ENCODE measurements at places on chromosomes 16 and 17.

DNA sequence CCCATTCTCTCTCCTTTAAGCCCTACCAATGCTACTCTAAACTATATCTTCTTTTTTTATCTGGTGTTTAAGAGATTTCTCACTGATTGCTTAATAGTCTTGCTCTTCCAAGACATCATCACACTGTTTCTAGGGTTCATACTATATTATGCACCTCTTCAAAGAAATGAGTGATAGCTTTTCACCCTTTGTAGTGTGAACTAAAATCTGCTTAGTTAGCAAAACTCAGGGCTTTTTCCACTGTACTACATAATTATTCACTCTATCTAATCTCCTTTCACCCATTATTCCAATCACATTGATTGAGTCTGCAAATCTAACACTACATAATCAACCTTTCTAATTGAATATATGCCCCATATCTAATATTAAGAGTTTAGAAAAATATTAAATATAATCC lies 456.0 kb upstream of the SOX9 start:
- no peak for DNase-seq

- peak; percentile 21 for DNase-seq
These were observed 90.3 kb downstream of the USP32 start for GRCh38 chr17:60301649-60302048.

DNA sequence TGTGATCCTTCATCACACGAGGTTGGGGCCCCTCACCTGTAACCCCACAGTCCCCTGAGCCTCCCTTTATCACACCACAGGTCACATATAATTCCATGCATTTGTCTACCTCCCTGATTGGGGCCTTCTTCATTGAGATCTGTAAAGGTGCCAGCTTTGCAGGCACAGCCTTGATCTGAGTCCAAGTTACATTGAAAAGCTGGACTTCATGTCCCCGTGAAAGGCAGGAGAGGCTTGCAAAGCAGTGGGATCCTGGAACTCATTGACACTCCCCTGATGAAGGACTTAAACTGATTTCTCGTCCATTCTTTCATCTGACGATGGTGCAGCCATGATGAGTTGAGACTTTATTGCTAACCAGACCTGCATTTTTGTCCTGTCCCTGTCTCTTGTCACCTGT lies 3.8 kb upstream of the SYT17 start:
- no peak for DNase-seq

GRCh38 chr17:21198411-21198810 lies 15.6 kb downstream of the TMEM11 start:
- DNase-seq = no peak

DNA sequence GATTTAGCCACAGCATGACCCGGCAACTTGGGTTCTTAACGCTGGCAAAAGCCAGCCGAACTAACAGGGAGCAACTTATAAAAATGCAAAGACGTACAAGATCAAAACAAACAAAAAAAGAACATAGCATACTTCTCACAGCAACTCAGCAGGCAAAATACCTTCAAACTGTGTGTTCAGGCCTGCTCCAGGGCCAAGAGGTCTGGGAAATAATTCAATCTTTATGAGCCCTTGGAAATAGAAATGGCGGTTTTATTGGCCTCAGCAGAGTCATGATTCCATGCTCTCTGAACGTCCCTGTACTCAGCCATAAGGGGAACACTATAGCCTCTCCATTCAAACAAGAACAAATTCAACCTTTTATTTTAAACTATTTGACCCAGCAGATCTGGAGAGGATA lies 101.3 kb upstream of the C17orf78 start:
- no peak for DNase-seq

- no peak for DNase-seq
These were observed 2.2 kb upstream of the CMIP start for GRCh38 chr16:81442220-81442915.
